ENCODE measurements at places on chromosomes 2 and 18.

- DNase-seq = no peak
These were observed 61.6 kb downstream of the MEP1B start for GRCh38 chr18:32251466-32251865.

- DNase-seq = peak; percentile 17
These were observed 1.6 kb upstream of the PSTPIP2 start for GRCh38 chr18:46073474-46074331.

- DNase-seq = no peak
These were observed 8.6 kb downstream of the ANKRD62 start for GRCh38 chr18:12102136-12102842.

DNA sequence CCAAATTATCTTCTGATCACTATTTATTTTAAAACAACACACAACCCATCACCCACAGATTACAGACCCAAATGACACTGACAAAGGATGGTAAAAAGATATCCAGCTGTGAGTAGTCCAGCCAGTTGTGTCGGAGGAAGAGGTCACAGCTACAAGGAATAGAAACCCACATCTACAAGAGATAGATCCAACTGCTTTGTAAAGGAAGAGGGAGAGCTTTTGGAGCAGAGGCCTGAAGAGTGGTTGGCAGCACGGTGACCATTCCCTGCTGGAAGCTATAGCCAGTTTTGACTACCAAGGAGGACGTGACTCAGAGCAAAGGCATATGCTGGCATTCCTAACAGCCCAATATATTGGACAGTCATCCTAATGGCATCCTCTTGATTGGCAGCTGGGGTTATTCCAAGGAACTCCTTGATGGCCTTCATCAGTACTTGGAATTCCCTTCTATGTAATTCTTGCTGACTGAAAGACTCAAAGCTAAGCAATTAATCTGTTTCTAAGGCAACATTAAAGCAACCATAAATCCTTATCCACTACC lies 17.1 kb downstream of the SLC8A1 start:
- DNase-seq = no peak

DNA sequence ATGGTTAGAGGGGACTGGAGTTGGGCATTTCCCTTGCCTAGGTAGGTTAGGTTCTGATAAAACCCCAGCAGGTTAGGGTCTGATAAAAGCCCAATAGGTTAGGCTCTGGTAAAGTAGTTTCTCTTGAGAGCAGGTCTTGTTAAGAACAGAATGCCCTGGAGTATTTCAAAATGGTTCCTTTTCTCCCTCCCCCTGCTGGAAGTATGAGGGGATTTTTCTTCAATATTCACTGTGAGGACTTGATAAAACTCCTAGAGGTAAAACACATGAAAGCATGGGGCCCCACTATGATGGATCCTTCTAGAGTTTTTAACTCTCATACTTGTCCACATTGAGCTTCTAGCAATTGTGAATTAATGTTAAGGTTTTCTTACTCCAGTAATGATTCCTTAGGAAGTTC lies 27.6 kb downstream of the ANKAR start:
- DNase-seq = no peak

DNA sequence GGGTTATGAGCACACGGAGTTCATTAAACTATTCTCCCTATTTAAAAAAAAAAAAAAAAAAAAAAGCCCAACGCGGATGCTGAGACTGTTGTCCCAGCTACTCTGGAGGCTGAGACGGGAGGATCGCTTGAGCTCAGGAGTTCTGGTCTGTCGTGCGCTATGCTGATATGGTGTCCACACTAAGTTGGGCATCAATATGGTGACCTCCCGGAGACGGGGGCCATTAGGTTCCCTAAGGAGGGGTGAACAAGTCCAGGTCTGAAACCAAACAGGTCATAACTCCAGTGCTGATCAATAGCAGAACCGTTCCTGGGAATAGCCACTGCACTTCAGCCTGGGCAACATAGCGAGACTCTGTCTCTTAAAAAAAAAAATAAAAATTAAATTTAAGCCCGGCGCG lies 12.9 kb upstream of the ANKRD53 start:
- no peak for DNase-seq

GRCh38 chr2:24490181-24490689 lies 819 bp upstream of the NCOA1 start:
- DNase-seq = peak; percentile 20

DNA sequence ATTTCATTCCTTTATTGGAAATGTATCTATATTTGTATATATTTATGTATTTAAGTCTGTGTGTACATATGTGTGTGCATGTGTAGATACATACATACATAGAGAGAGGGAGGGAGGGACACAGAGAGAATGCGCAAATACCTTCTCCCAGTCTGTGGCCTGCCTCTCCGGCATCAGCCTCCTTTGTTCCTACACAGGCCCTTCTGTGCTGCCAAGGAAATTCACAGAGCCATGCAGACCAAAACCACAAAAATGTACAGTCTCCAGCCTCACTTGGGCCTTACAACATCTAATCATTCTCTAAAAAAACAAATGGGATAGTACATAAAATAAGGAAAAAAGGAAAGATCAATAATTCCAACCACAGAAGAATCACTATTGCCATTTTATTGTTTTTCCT lies 8.8 kb upstream of the CRACDL start:
- no peak for DNase-seq

GRCh38 chr18:12154361-12154760 lies 60.7 kb downstream of the ANKRD62 start:
- DNase-seq = no peak

DNA sequence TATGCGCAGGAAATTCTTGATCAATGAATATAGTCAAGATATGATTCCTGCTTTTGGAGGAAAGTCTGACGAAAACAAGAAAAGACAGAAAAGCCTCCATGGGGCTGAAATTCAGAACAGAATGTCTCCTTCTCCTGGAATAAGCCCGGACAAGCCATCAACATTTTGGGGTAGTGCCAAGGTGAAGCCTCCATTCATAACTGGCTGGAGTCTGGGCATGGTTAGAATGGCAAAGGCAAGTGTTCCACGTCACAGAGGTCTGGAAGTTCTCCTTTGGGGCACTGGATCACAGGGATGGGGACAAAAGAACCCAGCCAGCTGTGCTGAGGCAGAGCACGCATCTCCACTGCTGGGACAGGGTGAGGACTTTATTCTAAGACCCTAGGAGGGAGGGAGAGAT lies 505.7 kb downstream of the CMPK2 start:
- no peak for DNase-seq

- DNase-seq = no peak
These were observed 76.9 kb downstream of the MC4R start for GRCh38 chr18:60295674-60296073.

GRCh38 chr2:120862201-120863060 lies 126.8 kb downstream of the GLI2 start:
- no peak for DNase-seq

- no peak for DNase-seq
These were observed 23.4 kb upstream of the CHRNA1 start for GRCh38 chr2:174787487-174788205.

DNA sequence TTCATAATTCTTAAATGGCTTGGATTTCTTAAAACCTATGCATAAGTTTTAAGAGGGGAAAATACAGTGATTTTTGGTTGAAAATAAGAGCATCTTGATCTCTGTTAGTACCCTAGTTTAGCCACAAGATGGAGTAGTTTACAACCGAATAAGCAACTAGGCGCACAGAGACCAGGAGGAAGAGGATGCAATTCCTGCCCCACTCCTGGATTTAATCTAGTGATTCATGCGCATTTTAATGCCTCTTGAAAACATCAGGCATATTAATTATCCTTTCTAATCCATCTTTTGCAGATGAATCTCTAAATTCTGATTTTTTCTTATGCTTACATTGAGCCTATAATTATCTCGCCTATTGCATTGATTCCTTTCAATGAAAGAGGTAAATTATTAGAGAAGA lies 76.7 kb downstream of the MRPS9 start:
- peak; percentile 86 for DNase-seq

DNA sequence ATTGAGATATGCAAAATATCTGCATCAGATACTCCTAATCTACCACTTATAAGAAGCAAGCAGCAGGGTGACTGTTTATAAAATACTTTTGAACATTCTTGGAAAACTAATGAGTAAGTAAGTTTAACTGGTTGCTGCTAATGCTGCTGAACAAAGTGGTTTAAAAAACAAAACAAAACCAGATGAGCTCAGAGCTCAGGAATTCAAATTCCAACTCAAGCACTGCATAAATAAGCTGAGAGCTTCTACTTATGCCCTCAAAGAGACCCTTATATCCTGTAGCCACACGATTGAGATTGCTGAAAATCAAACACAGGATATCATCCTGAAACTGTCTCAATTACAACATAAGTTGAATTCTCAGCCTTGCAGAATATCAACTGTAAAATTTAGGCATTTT lies 62.3 kb upstream of the NYAP2 start:
- no peak for DNase-seq

GRCh38 chr2:53181759-53182158 lies 585.8 kb upstream of the CHAC2 start:
- no peak for DNase-seq

DNA sequence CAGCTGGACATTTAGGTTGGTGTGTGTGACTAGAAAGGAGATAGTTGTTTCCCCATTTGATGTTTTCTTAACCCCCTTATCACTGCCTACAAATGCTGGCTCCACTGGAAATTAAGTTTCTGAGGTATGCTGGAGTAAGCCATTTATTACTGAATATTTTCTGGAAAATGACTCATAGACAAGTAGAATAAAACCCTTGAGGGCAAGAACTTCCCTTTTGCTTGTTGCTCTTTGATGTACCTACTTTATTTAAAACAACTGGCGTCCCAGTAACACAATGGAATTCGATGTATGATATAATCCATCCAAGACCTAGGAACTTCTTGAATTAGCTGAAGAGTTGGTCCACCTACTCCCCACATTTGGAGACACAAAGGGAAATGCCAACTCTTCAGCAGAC lies 33.3 kb upstream of the SESTD1 start:
- DNase-seq = no peak

GRCh38 chr2:28661589-28662001 lies 90.0 kb upstream of the PPP1CB start:
- no peak for DNase-seq

- no peak for DNase-seq
These were observed 125.1 kb downstream of the ATL2 start for GRCh38 chr2:38251940-38252339.

- no peak for DNase-seq
These were observed 92.5 kb upstream of the EML6 start for GRCh38 chr2:54630858-54631497.

- DNase-seq = no peak
These were observed 231.1 kb upstream of the ZNF804A start for GRCh38 chr2:184367211-184367610.

- DNase-seq = no peak
These were observed 20.1 kb downstream of the GPR35 start for GRCh38 chr2:240645346-240645745.

DNA sequence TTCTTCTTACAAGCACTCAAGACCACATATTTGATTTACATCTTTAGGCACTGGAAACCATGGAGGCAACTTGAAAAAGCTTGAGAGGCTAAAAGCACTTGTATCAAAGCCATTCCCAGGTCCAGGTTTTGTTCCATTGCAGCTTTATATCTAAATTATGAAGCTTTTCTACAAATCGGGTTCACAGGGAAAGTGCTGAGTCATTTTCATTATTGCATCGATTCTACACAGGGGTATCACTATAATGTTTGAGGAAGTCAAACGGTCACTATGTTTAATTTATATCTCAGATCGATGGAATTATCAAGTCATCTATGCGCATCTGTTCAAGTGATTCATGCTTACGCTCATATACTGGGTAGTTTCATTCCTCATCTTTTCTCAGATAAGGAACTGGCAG lies 118.7 kb downstream of the VWC2L start:
- DNase-seq = no peak

DNA sequence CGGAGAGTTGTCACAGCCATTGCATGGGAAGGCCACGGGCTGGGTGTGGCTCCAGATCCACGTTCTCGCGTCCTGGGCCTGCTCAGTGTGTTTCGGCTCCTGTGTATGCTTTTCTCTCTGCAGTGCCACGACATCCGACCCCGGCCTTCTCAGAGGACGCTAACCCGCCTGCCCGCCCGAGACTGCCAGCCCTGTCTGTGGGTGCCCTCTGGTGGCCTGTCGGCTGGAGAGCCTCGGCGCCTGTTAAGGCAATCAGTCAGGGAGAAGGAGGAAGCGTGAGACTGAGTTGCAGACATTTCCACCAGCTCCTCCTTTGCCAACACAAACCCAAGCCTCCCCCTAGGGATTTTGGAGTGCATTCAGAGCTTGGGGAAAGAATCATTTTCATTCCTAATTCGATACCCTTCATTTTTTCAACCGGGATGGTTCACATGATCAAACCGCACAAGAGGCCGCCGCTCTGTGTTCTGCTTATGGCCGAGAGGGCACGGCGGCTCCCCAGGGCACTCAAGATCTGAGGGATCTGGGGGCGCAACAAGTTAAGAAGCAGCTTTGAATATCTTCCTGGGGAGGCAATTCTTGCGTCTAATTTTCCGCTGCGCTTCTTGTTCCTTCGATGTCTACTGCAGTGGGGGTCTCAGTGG lies 37.5 kb upstream of the ZBTB7C start:
- DNase-seq = peak; percentile 64

All from HuH-7 (cell line).